ENCODE measurements at places on chromosomes 7 and 10.

DNA sequence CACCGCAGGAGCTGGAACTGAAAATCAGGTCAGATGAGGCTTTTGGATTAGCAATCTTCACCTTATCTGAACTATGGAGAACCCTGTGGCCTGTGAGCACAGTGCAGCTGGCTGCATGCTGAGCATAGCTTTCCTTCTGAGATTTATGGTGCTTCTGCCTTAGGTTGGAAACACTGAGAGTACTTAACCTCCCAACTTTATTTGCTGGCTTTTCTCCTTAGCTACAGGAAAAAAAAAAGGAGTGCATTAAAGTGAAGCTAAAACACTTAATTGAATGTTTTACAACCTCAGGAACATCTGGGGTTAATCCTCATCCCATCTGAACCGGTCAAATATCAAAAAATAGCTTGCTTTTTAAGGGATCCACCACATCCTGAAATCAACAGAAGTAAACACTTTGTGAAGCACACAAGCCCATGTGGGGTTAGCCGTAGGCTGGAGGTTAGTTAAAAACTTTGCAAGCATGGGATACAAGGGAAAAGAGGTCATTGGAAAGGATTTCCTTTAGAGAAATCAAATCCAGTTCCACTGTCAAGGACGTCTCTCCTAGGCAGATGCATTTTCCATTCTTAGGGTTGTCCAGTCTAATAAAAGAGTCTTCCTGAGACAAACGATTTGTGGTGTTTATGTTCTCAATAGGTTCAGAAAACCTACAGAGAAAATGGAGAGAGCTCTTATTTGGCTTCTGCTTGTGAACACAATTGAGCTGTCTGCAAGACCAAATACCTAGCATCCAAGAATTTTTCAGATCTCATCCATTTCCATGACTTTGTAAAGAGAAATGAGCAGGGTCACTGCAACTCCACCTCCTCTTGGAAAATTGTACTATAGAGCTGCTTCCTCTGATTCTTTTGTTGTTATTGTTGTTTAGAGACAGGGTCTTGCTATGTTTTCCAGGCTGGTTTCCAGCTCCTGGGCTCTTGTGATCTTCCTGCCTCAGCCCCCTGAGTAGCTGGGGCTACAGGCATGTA lies 470.4 kb upstream of the IGFBP3 start:
- DNase-seq, result no peak

GRCh38 chr10:13871011-13871410 lies 284.2 kb downstream of the PRPF18 start:
- no peak for DNase-seq

DNA sequence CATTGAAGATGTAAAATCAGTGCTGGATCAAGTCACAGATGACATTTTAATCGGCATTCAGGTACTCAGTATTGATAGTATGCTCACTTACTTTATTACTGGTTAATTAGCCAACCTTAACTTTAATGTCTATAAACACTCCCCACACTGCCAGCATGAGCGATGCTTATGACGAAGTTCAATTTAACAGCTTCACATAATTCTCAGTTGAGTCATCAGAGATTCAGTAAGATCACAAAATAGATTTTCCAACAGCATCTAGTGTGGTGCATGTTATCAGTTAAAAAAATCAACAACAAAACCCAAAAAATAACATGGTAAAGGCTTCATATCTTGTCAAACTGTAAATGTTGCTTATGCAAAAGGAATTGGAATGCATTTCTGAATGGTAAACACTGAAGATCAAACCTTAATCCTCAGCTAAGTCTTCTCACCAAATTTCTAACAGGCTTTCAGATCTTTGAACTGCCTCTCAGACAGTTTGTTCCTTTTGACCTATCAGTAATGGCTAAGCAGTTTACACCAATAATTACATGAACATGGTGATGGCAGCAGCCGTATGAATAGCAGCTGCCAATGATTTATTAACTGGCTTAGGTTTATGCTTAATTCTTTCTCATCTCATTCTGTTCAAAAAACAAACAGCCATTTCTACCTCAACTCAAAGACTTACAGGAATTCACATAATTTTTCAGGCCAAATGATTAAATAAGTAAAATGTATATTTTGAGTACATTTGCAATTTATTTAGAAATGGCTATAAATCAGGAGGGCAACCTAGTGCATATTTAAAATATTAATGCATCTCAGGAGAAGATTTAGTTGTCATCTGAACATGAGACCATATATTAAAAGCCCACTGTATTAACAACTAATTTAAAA lies 98.5 kb downstream of the CABCOCO1 start:
- no peak for DNase-seq

DNA sequence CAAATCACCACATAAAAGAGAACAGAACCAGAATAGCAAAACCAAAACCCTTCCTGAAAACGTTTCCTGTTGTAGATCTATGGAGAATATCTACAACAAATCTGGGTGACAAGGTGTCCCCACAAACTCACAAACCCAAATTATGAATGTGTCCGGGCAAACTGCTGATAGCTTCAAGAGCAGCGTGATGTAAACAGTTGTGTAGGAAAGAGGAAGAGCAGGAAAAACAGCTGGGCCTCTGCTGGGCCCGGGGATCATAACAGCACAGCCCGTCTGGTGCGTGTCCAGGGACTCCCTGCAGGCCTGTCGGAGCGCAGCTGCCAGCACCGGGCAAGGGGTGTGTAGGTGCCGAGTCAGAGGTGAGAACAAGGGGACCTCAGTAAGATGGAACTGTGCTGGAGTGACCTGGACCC lies 53.7 kb downstream of the KCNH2 start:
- no peak for DNase-seq

DNA sequence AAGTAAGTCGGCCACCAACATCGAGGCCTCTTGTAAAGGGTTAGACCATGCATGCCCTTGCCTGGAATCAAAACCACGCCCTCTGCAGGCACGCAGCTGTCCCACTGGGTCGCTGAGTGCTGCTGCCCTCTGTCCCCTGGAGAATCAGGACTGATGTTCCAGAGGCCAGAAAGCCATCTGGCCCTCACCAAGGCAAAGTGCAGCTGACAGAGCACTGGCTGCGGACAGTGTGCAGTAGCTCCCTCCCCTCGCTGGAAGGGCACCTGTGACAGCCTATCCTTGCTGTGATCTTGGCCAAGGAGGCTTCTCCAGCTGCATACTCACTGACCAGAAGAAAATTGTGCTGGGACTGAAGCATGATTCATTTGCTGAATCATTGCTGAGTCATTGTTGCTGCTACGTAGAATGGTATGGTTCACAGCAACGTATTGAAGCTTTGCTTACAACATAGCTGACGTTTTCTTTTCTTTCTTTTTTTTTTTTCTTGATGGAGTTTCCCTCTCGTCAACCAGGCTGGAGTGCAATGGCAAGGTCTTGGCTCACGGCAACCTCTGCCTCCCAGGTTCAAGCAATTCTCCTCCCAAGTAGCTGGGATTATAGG lies 30.4 kb downstream of the DDC start:
- DNase-seq, result no peak

- DNase-seq, result peak; percentile 30
Observed at GRCh38 chr7:135980665-135981180, 3.6 kb upstream of the MTPN start.

GRCh38 chr7:98681951-98682350 lies 64.9 kb downstream of the NPTX2 start:
- DNase-seq, result no peak

- no peak for DNase-seq
Observed at GRCh38 chr10:88004451-88004850, 141.0 kb downstream of the PTEN start.

GRCh38 chr10:116833986-116834985 lies 15.0 kb upstream of the ENO4 start:
- DNase-seq, result no peak

DNA sequence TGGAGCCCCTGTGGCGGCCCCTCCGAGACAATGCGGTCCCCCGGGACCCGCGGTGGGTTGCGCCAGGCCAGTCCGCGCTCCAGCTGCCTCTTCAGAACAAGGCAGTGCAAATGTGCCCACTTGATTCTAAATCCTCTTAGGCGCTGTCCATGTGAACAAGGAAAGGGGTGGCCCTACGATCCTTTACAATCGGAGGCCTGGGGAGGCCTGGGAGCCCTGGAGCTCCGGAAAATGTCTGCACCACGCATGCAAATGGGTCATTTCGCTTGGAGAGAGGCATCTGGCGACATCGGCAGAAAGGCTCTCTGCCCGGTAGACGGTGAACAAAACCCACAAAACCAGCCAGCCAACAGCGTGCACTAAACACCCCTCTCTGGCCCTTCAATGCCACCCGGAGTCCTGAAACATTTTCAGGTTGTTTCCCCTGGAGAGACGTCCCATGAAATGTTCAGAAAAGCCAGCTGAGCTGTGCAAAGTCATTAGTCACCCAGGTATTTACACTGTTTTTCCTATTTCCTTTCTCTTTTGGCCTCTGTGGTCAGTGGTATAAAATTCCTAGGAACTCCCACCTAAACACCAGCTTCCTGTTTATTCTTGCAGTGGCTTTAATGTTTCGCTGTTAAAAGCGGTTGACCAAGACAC lies 102.8 kb upstream of the ZNF438 start:
- no peak for DNase-seq

DNA sequence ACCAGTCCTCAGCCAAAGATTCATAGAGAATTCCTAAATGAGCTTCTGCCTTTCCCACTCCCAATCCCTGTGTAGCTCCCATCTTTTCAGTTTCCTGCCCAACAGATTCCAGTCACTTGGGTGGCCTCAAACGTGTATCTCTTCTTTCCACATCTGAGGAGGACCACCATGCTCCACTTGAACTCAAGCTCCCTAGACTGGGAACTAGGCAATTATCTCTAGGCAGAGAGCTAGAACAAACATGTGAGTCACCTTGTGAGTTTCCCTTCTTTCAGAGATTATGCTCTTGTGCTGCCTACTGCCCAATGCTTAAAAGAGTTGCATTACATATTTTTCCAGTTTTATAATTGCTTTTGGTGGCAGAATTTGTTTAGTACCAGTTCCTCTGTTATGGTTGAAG lies 178.0 kb downstream of the MDFIC start:
- no peak for DNase-seq

DNA sequence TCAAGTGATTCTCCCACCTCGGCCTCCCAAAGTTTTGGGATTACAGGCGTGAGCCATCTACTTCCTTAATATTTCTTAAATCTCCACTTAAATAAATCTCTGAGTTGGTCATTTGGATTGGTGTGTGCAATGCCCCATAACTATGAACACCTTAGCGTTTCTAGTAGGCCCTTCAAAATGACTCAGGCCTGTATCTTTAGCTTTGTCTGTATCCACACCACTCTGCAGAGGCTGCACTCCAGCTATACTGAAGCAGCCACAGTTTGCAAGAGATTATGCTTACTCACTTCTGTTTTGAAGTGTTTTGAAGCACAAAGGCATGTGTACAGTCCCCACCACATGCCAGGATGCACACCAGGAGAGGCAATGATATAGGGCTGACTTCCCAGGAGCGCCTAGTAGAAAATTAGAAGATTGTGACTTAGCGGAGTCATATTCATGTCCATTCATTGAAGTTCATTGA lies 2.4 kb upstream of the ST7 start:
- DNase-seq, result no peak
